ENCODE measurements at places on chromosomes 7 and 10.

DNA sequence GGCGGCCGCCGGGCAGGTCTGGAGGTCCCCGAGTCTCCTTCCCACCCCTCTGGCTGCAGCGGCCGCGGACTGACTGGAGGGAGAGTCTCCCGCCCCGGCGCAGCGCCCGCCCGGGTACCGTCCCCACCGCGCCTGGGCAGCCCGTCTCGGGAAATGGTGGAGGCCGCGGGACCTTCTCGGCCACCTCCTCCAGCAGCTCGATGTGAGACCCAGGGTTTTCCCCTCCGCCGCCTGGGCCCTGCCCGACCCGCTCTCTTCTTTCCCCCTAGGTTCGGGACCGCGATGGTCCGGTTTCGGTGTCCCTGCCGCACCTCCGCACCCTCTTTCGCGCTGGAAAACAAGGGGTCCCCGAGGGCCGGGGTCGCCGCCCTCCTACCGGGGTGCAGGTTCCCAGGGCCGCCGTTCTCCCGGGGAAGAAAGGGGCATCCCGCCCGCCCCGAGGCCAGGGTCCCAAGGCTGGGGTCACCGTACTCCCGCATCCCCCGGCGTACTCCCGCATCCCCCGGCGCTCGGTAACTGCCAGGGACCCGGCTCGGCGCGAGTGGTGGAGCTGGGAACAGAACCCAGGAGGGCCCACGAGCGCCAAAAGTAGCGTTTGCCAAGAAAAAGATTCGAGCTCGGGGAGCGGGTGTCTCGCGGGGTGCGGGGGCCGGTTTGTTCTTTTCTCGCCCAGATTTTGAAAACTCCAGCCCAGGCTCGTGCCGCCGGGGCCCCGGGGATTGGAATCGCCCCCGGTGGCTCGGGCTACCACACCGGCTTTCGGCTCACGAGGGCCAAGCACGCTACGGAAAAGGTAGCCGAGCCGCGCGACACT is 3.4 kb downstream of the TNRC18 start:
- no peak for DNase-seq

- no peak for DNase-seq
Observed at GRCh38 chr7:95684505-95684904, 87.8 kb upstream of the DYNC1I1 start.

GRCh38 chr7:120988591-120989256 is at the start of gene CPED1:
TSS of gene CPED1 (plus strand) at chr7:120988711. CDS start at chr7:120989622, 911 bp downstream.
- no peak for DNase-seq

DNA sequence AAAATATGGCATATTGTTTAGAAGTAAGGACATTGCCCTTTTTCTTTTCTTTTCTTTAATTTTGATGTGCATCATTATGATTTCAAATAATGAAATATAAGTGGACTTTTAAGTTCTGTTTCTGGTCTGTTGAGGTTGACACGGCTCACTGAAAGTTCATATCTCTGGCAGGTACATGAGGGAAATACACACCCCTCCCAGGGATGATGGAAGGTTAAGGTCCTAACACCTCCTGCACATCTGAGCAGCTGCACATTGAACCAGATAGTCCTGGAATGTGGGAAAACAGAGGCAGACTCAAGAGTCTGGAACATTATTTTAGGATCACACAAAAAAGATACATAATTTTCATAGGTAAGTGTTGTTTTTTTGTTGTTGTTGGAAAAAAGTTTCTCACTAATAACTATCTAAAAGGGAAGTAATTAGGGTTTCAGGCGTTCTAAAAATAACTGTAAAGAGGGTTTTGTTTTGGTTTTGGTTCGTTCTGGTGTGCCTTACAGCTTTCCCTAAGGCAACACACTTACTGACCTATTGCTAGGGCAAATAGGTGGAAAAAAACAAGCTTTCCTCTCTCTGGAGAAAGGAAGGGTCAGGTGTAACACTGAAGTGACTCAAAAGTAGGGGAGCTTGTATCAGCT is 201.2 kb upstream of the PRKCQ start:
- DNase-seq: no peak

GRCh38 chr10:88408096-88408495 is 175.0 kb downstream of the RNLS start:
- no peak for DNase-seq

DNA sequence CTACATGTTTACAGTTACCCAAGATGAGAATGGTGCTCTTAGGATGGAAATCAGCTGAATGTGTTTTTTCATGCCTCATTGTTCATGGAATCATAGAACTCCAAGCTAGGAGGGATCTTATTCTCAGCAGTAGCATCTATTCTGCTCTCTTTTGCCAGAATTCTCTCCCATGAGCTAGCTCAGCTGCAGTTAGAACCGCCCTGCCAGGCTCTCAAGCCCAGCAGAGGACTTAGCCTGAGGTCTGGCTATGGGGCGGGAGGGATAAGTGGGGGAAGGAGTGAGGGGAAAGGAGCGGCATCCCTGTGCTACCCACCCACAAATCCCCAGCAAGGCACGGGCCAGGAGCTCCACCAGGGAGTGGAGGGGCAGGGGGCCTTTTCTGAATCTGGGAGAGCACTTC is 120.7 kb upstream of the PLXNA4 start:
- no peak for DNase-seq

DNA sequence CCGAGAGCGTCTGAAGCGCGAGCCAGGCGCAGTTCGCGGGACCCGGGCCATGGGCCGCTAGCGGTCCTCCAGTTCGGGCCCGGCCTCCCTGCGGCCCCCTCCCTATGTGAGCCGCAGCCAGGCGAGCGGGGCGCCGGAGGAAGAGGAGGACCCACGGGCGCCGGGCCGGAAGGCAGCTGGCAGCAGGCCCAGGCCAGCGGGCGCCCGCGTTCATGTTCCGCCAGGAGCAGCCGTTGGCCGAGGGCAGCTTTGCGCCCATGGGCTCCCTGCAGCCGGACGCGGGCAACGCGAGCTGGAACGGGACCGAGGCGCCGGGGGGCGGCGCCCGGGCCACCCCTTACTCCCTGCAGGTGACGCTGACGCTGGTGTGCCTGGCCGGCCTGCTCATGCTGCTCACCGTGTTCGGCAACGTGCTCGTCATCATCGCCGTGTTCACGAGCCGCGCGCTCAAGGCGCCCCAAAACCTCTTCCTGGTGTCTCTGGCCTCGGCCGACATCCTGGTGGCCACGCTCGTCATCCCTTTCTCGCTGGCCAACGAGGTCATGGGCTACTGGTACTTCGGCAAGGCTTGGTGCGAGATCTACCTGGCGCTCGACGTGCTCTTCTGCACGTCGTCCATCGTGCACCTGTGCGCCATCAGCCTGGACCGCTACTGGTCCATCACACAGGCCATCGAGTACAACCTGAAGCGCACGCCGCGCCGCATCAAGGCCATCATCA is 1.1 kb downstream of the ADRA2A start:
- DNase-seq: no peak
